Activated CD4-positive, alpha-beta T cell treated with anti-CD3 and anti-CD28 coated beads, Interleukin-2, amount 50 U/mL, for 48 hours (primary cell): ENCODE measurements at places on chromosomes 5 and 9.
A peak's percentile ranks its signal among the peaks of the same experiment; 100 is the strongest.

- DNase-seq = no peak
These were observed 19.8 kb upstream of the CARTPT start for GRCh38 chr5:71699233-71699632.

- DNase-seq = peak; percentile 43
These were observed 19.2 kb downstream of the GSN start for GRCh38 chr9:121286973-121287741.

GRCh38 chr5:98679963-98680362 is 93.5 kb upstream of the RGMB start:
- DNase-seq = no peak

- DNase-seq = no peak
These were observed 417.2 kb upstream of the C9orf72 start for GRCh38 chr9:27990524-27990923.

- no peak for DNase-seq
These were observed 58.6 kb upstream of the ZSWIM6 start for GRCh38 chr5:61273279-61273975.

DNA sequence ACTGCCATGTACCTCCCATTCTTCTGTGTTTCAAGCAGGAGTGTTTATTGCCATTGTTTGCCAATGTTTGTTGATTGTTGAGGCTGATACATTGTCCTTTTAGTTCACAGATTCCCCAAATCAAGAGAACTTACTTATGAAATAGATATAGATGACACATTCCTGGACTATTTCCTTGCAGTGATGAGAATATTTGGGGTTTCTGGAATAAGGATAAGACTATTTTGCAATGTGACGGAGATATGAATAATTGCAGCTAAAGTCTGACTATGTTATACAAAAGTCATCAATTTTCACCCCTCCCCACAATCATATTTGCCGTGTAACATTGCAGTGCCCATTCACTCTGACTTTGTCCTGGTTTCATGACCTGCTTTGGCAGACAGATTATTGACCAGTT is 460.8 kb downstream of the CDH10 start:
- DNase-seq = no peak

GRCh38 chr5:107894361-107894760 is 223.6 kb upstream of the EFNA5 start:
- DNase-seq = no peak

- no peak for DNase-seq
These were observed 14.7 kb downstream of the MFAP3 start for GRCh38 chr5:154053468-154053867.

- no peak for DNase-seq
These were observed 55.8 kb downstream of the NUP214 start for GRCh38 chr9:131181091-131181681.

DNA sequence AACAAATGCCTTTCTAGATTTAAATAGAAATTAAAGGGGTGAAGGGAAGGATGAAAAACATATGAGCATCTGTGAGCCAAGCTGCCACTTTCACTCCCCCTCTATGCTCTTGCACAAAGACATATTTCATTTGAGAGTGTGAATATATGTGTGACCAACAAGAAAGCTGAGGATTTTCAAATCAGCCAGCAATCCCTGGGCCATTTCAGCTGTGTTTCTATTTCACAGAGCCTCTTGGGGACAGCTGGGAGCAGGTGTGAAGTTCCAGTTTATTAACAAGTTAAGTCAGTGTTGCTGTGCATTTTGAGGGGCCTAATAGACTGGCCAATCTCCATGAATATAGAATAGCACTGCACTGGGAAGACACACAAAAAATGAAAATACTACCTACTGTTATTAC is 248.7 kb upstream of the RGMB start:
- DNase-seq = no peak

DNA sequence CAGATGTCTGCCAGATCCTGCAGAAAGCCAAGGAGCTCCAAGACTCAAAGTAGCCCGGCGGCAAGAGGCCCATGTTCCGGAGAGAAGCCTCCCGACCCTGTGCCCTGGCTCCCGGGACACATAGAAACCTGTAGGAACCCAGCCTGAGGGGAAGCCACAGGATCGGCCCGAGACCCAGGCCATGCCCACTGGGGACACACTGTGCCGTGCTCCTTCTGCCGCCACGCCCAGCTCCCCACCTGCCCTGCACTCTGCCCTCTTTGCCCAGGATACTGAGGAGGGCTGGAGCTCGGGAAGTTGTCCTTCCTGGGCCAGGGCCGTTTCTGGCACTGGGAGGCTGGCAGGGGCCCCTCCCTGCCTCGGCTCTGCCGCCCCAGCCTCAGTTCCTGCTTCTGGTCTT is 10.5 kb upstream of the ENDOG start:
- no peak for DNase-seq

DNA sequence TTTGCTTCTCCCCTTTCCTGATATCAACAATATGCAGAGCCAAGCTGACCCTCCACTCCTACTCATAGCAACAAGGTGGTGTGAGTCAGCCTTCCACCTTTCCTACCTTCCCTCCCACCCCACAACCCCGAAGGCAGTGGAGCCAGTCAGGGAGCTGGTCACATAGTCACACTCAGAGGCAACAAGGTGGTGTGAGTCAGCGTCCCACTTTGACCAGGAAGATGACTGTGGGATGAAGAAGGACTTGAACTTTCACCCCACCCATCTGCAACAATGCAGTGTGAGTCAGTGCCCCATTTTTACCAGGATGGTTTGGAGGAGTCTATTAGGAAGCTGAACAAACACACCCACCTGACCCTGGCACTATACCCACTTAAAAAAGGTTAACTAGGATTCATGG is 30.1 kb upstream of the ZNF782 start:
- DNase-seq = peak; percentile 13

- DNase-seq = no peak
These were observed 877 bp downstream of the SH3GLB2 start for GRCh38 chr9:129027224-129027684.

GRCh38 chr9:103913899-103914298 is 180.2 kb upstream of the SMC2 start:
- no peak for DNase-seq

DNA sequence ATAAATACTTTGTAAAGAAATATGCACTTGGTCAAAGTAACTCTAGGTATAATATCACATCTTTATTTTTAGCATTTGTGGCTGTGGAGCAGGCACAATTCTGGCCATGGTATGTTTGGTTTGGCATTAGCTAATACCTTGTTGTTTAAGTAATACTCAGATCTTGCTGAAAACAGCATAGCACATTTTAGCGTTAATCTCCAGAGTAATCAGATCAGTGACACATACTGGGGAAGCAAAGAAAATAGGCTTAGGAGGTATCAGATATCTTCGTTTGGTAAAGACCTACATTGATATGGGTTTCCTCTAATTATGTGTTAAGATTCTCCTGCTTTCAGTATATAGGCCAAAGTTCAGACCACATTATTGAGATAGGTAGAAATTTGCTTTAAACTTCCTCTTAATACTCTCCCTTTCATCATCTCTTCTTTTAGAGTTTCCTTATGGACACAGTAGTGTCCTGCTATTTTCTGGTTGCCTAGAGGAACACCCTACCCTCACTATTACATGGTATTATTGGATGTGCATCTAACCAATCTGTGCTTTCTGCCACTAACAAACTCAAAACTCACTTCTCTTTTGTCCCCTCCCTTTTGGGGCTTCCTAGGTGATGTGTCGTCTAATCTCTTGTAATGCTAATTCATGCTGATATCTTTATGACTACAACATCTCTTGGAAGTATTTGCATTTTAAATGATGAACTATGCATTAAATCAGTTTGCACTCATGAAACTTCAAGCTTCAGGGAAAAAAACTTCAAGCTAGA is 437.3 kb upstream of the ADAMTSL1 start:
- DNase-seq = no peak

DNA sequence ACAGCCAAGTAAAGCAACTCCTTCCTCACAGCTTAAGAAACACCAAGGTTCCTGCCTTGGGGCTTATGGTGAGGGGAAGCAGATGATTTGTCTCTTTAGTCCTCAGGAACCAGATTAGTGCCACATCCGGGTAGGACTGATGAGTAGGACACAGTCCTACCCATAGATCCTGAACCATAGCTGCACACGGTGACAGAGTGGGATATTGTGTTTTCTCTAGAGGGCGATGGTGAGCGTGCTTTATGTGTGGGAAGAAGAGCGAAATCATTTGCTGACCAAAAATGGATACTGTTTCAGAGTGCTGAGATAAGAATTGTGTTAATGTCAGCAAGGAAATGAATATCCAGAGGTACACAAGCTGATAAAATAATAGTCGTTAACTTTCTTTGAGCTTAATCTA is 209.0 kb upstream of the FBXL7 start:
- no peak for DNase-seq
